Dermis blood vessel endothelial cell (primary cell): ENCODE measurements at places on chromosomes 12 and 14. TPM values are rescaled to one million over a fixed set of nuclear protein-coding genes. Genes with fewer than 3 reads are reported as not detected.

DNA sequence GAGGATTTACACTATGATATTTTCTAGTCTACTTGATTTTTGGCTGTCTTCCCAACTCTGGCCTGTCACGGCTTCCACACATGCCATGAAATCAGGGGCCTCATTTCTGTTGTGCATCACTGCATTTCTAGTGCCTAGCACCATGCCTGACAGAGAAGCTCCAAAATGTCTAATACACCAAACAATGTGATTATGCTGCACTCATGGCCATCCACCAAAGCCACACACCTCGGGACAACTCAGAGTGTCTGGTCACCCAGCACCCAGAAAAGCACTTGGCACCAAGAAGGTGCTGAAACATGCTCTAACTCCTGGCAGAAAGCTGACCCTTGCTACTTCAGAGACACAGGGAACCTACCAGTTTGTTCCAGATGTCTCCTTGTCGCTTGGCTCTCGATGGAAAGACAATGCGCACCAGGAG lies 11.3 kb downstream of the GCN1 start:
- DNase-seq, result no peak

- no peak for DNase-seq
Observed at GRCh38 chr12:94147387-94147990, 888 bp upstream of the PLXNC1 start.

- DNase-seq, result no peak
Observed at GRCh38 chr14:99581374-99581773, 22.6 kb downstream of the CCDC85C start.

GRCh38 chr14:51515611-51516010 lies 136.1 kb upstream of the FRMD6 start:
- DNase-seq, result no peak

GRCh38 chr12:116366456-116366776 lies 88.9 kb upstream of the MED13L start:
- peak; percentile 57 for DNase-seq

- no peak for DNase-seq
Observed at GRCh38 chr12:104638851-104639240, 182.1 kb downstream of the CHST11 start.

DNA sequence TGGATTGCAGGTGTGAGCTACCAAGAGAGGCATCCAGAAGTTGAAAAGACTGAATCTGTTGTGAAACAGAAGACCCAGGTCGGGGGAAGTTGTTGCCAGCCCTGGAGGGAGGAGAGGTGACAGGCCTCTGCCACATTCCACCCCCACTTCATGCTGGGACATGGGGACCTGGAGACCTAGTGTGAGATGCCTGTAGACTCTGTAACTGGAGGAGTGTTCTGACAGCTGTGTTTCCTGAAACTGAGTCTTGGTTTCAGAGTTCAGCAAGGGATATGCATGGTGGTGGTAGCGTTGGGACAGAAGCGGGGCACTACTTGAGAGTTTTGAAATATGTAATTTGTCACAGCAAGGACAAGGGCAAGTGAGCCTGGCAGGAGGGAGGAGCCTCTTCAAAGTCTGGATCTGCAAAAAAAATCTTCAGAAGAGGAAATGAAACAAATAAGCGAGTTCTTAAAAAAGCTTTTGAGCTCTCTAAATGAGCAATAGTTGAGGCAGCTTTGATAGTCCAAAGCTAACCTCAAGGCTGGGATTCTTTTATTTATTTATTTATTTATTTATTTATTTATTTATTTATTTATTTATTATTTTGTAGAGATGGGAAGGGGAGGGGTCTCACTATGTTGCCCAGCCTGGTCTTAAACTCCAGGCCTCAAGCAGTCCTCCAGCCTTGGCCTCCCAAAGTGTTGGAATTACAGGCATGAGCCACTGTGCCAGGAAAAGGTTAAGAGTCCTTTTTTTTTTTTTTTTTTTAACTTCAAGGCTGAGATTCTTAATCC lies 58.9 kb upstream of the EEA1 start:
- no peak for DNase-seq

- no peak for DNase-seq
Observed at GRCh38 chr12:110667671-110668070, 21.2 kb downstream of the HVCN1 start.

- peak; percentile 65 for DNase-seq
Observed at GRCh38 chr14:20632831-20633691, 8.4 kb downstream of the OR6S1 start.

DNA sequence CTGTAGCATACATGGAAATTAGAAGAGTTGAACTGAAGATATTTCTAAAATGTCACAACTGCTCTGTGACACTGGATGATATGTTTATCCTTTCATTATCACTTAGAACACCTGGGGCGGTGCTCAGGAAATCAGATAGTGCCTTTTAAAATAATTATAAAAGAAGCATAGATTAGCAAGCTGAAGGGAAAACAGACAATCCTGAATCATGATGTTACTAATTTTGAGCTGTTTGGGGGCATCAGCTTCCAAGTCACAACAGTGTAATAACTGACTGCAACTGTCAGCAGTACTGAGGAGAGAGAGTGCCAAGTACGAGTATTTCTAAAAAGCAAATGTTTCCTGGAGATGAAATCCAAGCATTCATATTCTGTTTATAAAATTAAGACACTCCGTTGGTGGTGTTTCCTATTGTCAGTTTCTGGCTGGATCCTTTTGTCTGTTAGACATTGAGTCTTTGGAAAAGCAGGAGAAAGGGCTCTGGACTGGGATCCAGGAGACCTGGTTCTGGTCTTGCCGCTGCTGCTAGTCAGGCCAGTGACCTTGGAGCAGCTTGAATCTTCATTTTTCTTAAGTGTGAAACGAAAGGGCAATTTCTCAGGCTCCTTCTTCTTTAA lies 380.1 kb downstream of the EGLN3 start:
- DNase-seq, result peak; percentile 12

- no peak for DNase-seq
Observed at GRCh38 chr12:95766356-95767019, 24.1 kb downstream of the NTN4 start.

DAD1 gene
- total RNA-seq, result 270 and 389 TPM in 2 replicates

INHBE gene
- total RNA-seq, result not detected in 2 replicates

CAPZA3 gene
- total RNA-seq, result not detected in 2 replicates
